Cortex of kidney (tissue), 1 donor: ENCODE measurements at places on chromosomes 5 and 9.

DNA sequence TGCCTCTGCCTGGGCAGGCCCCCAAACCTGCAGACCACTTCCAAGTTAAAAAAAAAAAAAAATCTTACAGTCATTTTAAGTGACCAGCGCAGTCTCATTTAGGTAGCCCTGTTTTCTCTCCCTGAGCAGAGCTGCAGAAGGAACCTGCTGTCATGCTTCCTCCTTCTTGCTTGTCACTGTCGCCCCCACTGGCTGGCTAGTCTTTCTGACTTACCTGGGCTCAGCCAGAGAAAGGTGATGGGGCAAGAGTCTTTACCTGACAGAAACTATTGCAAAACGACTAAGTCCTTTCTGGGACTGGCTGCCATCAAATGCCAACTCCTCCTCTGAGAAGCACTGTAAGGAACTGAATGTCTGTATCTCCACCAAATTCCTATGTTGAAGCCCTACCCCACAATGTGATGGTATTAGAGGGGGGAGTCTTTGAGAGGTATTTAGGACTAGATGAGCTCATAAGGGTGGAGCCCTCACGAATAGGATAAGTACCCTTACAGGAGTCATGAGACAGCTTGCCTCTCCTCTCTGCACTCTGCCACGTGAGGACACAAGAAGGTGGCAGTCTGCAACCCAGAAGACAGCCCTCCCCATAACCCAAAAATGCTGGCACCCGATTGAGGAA is 58.4 kb upstream of the SHC3 start:
- DNase-seq: no peak

- DNase-seq: no peak
Observed at GRCh38 chr9:84937180-84937579, 267.7 kb downstream of the NTRK2 start.

DNA sequence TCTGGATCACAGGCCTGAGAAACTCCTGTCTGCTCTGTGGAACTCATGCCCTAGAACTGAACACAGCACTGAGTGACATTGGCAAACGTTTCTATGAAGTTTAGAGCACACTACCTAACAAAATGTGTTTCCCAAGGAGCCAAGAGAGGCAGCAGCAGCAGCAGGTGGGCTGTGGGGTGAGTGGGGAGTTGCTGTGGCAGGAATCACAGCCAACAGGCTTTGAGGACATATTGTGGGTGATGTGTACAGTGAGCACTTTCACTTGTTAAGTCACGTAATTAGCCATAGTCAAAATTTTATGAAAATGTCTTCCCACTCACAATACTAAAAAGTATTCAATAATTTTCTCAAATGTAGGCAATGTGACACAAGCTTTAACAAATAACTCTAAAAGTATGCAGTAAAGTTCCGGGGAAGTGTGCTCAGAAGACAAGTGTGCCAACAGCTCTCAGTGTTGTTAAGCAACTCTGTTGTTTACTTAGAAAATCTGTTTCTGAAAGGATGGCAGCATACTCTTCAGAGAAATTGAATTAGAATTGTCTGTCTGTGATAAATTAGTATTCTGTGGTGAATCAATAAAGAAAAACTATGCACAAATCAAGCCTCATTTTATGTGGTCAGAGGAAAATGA is 482.1 kb downstream of the SEMA5A start:
- DNase-seq: no peak

DNA sequence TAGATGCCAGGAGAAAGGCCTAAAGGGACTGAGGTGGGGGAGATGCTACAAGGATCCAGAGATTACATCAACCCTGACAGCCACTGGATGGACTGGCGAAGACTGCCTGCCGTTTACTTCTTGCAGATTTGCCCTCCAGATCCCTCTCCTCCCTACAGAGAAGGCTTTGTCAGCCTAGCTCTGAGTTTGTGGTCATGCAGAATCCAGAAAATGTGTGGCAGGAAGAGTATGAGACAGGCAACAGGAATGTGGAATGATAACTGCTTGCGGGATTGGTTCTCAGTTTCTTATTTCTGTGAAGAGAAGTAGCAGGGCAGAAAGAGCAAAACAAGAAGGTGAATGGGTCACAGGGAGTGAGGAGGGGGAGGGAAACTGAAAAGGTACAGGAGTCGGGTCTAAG is 129.6 kb downstream of the TLE1 start:
- no peak for DNase-seq

DNA sequence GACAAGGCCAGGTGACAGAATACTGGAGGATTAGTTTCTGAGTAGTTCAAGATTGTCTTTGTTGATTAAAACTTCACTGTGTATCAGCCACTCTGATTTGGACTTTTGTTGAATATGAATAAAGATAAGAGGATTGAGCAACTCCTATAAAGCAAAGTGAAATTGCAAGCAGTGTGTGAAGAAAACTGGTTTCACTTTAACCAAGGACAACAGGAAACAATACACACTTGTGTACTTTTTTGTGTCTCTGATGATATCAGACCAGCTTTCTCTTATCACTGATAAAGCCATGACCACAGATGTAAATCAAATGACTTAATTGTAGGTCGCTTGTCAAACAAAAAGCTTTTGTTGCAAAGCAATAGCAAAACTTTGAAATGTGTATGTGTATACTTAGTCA is 268.6 kb downstream of the FER start:
- no peak for DNase-seq

DNA sequence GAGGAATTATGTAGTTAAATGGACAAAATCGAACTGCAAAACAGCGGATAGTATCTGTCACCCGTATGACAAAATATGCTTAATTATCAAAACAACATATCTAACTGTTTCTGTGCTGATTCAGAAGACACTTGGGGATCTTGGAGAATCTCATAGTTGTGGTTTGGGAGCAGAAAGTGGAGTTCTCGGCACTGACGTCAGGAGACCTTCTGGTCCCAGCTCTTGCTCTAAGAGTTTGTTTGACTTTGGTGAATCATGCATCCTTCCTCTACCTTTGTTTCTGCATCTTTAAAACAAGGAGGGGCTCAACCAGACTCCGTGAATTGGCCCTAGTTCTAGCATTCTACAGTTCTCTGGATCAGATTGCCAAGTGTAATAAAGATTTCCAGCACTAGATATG is 37.0 kb upstream of the TAF1L start:
- no peak for DNase-seq
